Brain pericyte (primary cell): ENCODE measurements at places on chromosomes 11 and 22.

GRCh38 chr11:10113852-10114251 is 180.2 kb downstream of the SBF2 start:
- no peak for DNase-seq

DNA sequence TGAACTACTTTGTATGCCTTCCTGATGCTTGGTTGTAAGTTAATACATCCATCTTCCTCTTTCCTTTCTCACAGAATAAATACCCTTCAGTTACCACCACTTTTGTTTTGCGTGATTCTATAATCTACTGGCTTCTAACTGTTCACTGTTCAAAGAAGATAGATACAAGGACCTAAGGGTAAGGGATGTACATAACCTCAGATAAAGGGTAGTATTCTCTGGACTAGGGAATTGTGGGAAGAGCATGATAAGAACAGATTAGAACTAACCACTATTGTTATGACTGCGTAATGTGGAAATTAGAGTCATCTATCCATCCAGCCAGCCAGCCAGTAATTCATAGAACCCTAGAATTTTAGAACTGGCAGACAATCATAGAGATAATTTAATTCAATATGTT is 36.4 kb downstream of the MAP6 start:
- no peak for DNase-seq

GRCh38 chr22:24392218-24392931 is 35.0 kb upstream of the ADORA2A start:
- DNase-seq, result no peak

DNA sequence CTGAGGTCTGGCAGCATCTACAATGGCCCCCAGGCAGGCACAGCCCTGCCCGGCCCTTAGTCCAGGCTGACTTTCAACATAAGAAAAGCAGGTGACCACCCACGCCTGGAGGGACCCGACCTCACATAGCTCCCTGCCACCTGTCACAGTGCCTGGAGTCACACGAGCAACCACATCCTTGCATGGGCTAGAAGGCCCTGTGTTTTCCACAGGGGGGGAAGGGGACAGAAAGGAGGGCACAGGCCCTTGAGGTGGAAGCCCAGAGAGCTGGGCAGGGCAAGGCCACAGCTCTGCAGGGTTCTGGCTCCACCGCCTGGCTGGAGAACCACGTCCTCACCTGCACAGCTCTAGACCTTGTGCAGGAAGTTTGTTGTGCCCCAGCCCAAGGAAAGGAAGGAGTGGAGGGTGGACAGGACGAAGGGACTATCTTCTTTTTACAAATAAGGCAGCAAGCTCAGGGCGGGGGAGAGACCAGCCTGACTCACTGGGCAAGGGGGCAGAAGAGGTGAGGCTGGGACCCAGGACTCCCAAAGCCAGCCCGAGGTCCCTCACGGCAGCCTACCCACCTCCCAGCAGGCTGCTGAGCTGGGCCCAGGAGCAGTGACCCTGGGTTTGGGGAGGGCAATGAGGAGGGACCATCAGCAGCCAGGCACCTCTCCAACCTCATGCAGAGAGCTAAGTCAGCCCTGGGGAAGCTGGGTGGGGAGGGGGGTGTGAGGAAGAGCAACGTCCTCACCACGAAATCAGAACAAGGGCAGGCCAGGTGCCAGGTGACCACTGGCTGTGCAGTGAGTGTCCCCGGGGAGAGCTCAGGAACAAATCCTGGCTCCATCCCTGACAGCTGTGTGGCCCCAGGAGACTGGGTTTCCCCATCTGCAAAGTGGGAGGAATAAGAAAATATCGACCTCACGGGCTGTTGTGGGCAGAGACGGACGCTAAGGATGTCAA is 4.3 kb downstream of the C1QTNF6 start:
- DNase-seq, result no peak

DNA sequence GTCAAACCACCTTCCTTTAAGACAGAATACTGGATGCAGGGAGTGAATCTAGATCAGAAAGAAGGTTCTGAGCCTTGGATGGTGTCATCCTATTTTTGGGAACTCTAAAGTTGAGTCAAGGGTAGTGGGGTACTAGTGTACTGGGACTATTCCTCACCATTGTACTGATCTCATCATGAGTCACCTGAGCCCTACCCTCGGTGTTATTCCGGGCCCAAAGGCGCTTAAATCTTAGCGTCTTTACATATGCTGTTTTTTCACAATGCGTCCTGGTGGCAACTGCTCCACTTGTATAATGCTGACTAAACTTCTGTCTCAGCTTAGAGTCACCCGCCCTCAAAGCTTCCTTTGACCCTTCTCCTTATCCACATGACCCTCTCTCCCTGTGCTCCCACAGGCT is 25.3 kb upstream of the PATE1 start:
- DNase-seq, result no peak

DNA sequence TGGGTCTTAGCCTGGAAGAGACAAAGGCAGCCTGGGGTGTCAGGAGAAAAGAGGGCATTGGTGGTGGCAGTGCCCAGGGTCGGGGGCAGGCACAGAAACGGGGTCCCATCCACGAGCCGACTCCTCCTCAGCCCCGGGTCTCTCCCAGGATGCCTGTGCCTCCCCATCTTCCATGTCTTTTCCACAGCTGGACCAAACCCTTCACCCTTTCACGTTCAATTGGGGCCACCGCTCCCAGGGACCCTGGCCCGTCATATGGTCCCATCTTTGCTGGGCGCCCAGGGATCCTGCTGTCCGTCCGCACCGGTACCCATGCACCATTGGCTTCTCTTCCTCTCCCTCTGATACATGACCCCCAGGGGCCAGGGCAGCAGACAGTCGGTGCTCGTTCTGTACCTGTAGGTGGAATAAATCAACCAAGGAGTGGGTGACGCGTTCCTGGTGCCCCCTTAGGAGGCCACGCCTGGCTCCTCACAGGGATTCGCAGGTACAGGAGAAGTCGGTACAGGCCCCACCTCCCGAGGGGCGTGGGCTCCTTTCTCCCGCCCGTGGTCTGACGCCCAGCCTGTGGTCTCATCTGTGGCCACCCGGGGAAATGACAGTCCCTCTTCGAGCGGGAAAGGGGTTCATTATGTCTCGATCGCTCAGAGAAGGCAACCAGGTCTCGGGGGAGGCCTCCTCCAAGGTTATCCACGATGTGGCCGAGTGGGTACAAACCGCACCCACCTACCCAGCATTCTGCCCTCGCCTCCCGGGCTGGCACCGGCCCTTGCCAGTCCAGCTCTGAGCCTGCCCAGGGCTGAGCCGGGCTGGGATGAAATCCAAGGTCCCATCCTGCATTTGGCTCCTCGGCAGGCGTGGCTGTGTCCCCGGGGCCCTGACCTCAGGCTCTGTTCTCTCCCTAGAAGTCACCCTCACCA is 1493.6 kb downstream of the BRD1 start:
- no peak for DNase-seq

DNA sequence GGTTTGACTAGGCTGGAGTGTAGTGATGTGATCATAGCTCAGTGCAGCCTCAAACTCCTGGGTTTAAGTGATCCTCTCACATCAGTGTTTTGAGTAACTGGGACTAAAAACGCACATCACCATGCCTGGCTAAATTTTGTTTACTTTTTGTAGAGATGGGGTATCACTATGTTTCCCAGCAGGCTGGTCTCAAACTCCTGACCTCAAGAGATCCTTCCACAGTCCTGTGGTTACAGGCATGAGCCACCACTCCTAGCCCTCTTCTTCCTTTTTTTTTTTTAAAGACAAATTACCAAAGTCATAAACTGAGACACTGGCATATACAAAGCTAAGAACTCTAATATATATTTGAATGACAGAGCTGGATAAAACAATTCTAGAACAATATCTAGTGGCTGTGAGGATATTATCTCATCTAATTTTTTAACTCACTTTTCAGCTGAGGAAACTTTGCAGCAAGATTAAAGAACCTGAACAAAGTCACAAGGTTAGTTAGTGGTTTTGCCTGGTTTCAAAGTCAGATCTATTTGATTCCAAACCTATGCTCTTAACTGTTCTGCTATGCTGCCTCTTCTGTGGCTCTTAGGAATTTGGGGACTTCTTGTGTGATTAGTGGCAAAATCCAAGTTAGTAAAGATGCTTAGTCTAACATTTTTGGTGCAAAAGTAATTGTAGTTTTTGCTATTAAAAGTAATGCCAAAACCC is 95.3 kb upstream of the RAG2 start:
- DNase-seq, result no peak

DNA sequence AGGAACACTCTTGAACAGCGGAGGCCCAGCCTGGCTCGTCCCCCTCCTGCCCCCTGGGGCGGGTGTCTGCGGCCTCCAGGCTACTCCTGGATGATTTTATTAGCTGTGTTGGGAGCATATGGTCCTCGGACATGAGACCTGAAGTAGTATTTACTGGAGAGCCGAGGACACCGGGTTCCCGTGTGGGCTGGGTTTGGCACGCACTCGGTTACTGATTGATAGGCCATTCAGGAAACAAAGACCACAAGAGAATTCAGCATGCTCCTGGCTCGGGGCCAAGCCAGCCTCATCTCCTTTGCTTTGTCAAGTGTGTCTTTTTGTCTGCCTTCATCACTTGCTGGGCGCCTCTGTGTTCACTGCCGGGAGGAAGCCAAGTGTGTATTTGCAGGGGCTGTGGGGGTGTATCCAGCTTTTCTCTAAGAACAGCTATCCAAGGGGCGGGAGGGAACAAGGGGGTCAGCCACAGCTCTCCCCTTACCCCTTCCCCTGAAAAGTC is 9.7 kb downstream of the FXYD2 start:
- no peak for DNase-seq

GRCh38 chr22:36692280-36692679 is 11.3 kb downstream of the CACNG2 start:
- DNase-seq, result no peak

GRCh38 chr11:58813693-58814092 is 30.8 kb downstream of the GLYATL2 start:
- DNase-seq, result no peak

- DNase-seq, result no peak
These were observed 43.2 kb downstream of the KIAA1671 start for GRCh38 chr22:24995649-24996180.

DNA sequence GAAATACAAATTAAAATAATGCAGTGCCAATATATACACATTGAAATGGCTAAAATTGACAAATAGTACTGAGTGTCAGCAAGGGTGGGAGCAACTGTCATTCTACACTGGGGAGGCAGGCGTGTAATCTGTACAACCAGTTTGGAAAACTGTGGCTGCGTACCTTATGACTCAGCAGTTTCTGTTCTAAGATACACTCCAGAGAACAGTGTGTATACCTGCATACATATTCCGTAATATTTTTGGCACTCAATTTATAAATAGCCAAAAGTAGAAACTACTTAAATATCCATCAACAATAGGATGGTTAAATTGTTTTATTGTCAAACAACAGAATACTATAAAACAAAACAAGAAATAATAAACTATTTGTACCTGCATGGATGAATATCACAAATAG is 57.6 kb downstream of the RNF169 start:
- DNase-seq, result no peak

DNA sequence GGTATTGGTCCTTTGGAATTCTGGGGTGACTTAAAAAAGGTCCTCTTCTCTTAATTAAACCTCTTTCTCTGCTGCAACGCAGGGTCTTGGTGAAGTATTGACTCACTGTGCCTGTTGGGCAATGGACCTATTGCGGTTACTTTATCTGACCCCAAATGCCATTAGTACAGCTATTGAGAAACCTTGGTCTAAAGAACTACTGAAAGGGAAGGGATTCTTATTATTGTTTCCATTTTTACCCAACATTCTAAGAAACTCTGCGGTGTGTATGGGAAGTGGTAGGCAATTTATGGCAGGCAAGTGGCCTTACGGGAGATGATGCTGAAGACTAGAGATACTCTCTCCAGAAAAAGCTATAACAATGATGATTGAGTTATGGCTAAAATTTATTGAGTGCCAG is 12.5 kb downstream of the SLC6A5 start:
- no peak for DNase-seq

DNA sequence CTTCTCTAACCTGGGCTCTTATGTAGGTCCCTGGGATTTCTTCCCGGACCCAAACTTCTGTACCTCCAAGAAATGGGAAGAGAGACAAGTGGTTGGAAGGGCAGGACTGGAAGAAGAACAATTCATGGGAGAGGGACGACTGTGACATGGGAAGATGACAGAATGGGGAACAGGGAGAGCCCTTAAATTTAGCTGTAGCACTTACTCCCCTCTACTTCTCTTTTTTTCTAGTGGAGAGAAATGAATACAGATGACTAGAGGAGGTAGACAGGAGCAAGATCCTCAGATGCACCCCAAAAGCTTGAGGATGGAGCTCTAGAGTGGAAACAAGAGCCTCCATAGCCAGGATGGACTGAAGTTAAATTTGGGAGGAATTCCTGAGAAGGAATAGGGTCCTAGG is 2.3 kb downstream of the RHOG start:
- no peak for DNase-seq

GRCh38 chr11:95154514-95154913 is 64.9 kb downstream of the ENDOD1 start:
- no peak for DNase-seq

DNA sequence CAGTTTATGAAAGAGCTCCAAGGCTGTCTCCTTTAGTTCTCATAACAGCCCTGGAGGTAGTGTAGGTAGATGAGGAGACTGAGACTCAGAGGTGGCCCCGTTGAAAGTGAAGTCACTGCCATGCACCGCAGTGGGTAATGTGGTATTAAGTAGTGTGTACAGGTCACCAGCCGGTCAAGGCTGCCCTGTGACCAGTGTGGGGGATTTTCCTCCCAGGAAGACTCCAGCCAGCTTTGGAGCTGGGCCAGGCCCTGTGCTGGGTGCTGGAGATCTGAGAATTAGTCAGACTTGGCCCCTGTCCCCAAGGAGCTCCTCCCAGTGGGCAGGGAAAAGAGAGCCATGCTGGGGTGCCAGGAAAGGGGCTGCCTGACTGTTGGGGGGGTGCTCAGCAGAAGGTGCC is 5.3 kb downstream of the OMP start:
- DNase-seq, result peak; percentile 71

DNA sequence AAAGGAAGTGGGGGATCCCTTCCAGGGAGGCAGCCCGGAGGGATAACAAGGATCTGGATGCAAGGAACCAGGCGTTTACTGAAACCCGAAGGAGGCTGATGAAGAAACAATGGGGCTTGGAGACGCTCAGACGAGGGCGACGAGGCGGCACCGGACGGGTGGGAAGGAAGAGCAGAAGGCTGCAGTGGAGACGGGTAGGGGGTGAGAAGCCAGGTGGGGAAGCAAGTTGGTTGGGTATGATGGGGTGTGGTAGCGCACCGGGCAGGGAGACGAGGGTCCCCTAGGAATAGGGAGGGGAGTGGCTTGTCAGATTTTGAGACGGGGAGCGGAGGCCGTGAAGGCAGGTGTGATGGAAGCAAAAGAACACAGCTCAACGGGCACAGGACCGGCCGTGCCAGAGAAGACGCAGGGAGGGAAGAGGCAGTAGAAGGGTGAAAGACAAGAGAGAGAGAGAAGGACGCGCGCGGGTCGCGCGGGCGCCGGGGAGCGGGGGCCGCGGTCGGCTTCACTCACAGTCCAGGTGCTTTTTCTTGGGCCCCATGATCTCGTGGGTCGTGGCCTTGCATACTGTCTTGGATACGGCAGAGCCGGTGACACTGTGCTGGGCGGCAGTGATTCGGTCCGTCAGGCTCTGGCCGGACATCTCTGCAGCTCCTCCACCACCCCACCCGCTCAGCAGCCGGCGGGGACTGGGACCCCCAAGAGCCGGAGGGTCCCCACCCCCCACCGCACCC is 579 bp downstream of the PICALM start:
- DNase-seq, result no peak

DNA sequence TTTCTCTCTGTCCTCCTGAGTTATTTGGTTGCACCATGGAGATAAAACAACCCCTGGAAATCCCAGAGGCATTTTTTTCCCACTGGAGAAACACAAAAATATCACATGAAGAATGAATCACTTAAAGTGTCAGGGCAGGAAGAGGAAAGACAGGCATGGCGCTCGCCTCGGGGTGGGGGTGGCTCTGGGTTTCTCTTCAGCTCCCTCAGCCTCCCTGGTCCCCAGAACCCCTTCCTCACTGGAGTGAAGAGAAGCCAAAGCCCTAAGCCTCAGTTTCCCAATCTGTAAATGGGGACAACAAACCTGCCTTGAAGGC is 938 bp downstream of the SHISAL1 start:
- no peak for DNase-seq
